Activated T-helper 1 cell treated with Interleukin-2 at 50 U/mL for 16 hours (primary cell): ENCODE measurements at places on chromosomes 6 and 20.

DNA sequence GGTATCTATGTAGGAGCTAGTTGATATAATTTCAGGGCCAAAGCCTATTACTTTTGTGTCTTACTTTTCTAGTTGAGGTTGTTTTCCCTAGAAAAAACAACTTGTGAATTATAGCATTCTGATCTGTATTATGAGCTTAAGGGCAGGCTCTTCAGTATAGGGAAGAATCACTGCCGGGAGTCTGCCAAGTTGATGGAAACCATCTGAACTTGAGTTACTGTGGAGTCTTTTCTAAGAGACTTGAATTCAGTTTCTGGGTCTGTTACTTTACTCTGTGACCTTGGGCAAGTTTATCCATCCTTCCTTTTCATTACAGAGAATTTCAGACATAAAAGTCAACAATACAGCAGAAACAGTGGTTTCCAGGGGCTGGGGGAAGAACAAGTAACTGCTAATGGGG lies 2.1 kb upstream of the CASS4 start:
- no peak for DNase-seq

GRCh38 chr6:145028144-145028818 lies 707.0 kb downstream of the EPM2A start:
- DNase-seq = no peak

GRCh38 chr6:34979218-34979617 lies 90.2 kb downstream of the ANKS1A start:
- DNase-seq = no peak

DNA sequence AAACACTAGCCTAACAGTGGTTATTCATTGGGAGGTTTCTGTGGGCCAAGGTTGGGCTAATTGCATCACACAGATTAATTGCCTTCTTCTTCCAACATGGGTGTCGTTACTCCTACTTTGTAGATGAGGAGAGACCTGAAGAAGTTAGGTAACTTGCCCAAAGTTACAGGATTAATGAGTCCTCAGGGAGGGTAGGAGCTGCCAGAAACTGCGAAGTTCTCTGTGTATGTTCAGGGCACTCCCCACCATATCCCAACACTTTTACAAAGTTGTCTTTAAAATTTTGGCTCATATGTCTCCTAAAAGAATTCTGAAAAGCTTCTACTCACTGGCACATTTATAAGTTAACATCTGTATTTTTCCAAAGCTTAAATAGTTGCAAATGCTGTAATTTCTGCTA lies 323.5 kb upstream of the HSF2 start:
- DNase-seq = no peak

DNA sequence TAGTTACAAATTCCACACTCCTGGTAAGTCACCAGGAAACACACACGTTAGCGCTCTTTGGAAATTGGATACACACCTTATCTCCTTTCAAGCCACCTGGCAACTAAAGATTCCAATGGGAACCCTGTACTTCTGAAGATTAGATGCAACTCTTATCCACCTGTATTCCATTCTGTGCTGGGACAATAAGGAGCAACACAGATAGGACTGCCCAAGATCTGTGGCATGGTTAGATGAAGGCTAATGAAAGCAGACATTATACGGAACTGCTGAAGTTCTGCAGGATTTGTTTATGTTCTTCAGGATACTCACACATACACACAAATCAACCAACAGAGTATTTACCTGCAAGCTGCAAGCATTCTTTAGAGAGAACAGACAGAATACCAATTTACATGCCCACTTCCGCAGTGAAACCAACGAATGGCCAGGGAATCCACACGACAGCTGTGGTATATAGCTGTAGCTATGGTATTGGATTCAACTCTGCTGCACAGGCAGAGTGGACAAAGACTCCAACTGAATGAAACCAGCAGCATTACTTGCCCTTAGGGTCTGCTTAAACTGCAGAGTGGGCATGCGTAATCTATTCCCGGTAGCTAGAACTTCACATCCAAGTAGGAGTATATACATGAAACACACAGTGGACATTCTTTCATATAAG lies 12.0 kb downstream of the NCOA5 start:
- DNase-seq = no peak
